Esophagus squamous epithelium (tissue), 5 donors: ENCODE measurements at places on chromosomes 1 and 21.

- no peak for DNase-seq
These were observed 95.0 kb downstream of the COL24A1 start for GRCh38 chr1:86061551-86061990.

DNA sequence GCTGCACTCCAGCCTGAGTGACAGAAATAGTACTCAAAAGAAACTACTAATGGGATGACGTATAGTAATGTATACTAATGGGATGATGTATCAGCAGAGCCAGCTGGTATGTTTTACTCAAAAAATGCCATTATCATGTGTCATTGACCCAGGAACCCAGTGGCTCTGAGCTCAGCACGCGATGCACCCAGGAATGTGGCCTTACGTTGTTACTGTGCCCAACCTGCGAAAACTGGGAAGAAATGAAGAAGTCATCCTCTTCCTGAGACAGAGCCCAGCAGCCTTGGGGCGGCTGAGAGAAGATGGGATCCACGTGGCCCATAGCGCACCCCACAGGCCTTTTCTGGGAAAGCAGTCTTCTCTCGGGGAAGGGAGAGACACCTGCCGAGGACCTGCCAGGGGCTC is 8.8 kb downstream of the UBE2J2 start:
- no peak for DNase-seq

DNA sequence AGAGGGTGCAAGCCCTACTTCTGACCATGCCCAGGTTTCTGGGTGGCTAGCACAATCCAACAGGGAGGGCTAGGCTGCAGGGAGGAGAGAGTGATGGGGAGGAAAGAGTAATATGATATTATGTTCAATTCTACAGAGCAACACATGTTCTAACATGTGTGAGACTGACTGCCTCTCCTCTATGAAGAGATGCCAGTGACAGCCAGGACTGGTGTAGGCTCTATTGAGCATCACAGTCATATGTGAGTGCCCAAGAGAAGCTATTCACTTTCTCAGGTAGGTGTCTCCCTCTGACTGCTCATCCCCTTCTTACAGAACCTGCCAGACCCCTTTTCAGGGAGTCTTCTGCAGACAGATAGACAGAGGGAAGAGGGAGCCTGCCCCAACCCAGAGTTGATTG is 446.1 kb downstream of the SIPA1L2 start:
- DNase-seq, result no peak

DNA sequence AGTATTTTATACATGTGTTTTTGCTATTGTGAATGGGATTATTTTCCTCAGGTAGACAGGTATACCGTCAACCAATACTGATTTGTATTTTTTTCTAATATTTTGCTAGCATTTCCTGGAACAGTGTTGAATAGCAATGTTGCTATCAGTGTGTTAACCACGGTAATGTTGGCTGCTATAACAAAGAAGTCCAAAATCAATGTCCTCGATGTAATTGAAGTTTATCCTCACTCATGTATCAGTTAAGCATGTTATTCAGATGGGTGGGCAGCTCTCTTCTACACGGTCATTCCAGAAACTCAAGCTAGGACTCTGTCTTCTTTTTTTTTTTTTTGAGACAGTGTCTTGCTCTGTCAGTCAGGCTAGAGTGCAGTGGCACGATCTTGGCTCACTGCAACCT is 24.3 kb downstream of the DOP1B start:
- DNase-seq, result no peak

GRCh38 chr1:217622042-217622441 is 8.8 kb downstream of the GPATCH2 start:
- DNase-seq, result no peak

DNA sequence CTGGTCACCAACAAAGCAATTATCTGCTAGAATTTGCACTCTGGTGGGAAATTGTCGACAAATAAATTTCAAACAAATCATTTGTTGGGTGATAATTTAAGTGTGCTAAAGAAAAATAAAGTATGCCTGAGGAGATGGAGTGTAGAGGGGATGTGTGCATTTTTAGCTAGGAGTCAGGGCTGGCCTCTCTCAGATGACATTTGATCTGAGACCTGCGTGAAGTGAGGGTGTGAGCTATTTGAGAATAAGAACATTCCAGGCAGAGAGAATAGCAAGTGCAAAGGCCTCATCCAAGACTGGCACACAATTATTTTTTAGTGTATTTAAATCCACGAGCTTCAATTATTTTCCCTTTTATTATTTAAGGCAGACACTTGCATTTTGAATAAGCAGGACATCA is 19.7 kb upstream of the S1PR1 start:
- no peak for DNase-seq

DNA sequence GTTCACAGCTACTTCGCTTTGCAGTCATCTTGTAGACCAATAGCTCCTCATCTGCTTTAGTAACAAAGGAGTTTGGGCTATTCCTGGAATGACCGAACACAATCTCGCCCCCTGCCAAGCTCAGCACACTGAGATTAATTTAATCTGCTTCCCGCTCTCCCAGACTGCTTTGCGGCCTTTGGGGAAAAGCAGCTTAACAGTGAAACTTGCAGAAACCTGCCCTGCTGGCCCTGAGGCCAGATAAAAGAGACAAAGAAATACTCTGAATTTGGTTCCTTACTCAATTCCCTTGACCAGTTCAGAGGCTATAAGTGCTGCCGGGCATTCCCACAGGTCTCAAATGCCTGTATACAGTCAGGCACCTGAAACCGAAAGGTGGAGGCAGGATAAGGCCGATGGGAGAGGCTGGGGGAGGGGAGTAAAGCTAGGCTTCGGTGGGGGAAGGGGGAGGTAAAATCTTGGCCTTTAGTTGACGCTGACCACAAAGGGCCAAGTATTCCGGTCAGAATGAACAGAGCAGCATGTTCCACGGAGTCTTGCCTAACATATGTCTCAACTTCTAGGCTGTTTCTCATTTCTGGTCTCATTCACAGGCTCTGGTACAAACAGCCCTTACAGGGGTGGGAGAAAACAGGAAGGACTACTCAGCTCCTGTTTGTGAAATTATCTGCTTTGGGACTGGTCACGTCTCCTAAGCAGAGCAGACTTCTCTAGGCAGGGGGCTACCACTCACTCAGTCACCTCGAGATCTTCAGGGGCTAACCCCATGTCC is 17.7 kb upstream of the A3GALT2 start:
- no peak for DNase-seq

GRCh38 chr1:33003657-33004056 is 33.0 kb downstream of the AK2 start:
- DNase-seq, result no peak

- no peak for DNase-seq
These were observed 39.9 kb upstream of the TARBP1 start for GRCh38 chr1:234518876-234519275.

GRCh38 chr1:29633771-29634170 is 397.4 kb downstream of the PTPRU start:
- DNase-seq, result no peak

GRCh38 chr1:97093741-97094140 is 372.2 kb downstream of the PTBP2 start:
- no peak for DNase-seq

GRCh38 chr1:7022058-7022457 is 236.8 kb downstream of the CAMTA1 start:
- no peak for DNase-seq

DNA sequence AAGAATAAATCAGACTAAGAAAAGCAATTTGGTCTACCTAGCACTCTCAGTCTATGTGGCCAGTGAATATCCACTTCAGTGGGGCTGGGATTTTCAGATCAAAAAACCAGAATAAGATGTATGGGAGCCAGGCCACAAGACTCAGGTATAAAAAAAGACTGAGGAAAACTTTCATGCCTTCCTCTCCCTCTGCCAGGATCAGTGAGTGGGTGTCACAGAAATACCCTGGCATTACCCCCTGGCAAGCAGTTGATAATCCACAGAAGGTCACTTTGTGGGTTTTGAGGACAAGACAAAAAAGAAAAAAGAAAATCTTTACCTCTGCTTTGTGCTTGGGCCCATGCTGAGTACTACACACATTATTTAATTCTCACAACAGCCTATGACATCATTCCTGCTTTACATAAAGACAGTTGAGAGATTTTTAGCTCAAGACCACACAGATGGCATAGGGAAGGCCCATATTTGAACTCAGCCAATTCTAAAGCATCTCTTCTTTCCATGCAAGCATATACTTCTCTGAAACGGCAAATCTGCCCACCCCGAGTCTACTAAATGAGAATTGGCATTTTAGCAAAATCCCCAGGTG is 57.6 kb downstream of the DESI2 start:
- no peak for DNase-seq

DNA sequence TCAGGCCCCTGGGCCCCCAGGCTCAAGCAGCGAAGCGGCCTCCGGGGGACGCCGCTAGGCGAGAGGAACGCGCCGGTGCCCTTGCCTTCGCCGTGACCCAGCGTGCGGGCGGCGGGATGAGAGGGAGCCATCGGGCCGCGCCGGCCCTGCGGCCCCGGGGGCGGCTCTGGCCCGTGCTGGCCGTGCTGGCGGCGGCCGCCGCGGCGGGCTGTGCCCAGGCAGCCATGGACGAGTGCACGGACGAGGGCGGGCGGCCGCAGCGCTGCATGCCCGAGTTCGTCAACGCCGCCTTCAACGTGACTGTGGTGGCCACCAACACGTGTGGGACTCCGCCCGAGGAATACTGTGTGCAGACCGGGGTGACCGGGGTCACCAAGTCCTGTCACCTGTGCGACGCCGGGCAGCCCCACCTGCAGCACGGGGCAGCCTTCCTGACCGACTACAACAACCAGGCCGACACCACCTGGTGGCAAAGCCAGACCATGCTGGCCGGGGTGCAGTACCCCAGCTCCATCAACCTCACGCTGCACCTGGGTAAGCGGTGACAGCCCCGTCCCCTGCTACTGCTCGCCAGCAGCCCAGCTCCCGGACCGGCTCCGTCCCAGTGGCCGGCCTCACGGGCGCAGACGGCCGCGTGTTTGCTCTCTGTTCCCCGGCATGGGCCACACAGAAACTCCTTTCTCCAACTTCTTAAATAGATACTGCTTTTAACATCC is 539 bp downstream of the LAMC1 start:
- no peak for DNase-seq

DNA sequence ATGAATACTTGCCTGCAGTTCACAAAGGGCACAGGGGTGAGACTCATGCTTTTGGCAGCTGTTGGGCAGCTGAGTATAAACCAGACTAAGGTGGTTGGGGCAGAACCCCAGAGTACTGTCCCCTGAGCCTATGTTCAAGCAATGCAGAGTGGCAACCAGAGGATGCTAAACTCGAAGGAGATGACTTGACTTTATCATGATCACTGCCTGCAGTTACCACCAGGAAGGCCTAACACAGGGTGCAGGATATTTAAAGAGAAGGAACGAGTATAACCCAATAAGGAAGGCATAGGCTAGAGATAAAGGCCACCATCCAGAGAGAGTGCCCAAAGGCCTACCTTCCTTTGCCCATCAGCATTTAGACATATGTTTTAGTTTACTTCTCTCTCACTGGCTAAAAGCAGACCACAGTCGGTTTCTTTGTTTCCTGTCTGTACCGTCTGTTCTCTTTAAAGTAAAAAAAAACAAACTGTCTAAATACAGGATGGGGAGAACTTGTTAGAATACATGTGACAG is 83.3 kb downstream of the MPZL1 start:
- DNase-seq, result no peak

GRCh38 chr1:85342207-85342606 is 65.8 kb upstream of the BCL10 start:
- DNase-seq, result no peak

- DNase-seq, result no peak
These were observed 4.9 kb downstream of the B3GALT2 start for GRCh38 chr1:193181536-193181935.

DNA sequence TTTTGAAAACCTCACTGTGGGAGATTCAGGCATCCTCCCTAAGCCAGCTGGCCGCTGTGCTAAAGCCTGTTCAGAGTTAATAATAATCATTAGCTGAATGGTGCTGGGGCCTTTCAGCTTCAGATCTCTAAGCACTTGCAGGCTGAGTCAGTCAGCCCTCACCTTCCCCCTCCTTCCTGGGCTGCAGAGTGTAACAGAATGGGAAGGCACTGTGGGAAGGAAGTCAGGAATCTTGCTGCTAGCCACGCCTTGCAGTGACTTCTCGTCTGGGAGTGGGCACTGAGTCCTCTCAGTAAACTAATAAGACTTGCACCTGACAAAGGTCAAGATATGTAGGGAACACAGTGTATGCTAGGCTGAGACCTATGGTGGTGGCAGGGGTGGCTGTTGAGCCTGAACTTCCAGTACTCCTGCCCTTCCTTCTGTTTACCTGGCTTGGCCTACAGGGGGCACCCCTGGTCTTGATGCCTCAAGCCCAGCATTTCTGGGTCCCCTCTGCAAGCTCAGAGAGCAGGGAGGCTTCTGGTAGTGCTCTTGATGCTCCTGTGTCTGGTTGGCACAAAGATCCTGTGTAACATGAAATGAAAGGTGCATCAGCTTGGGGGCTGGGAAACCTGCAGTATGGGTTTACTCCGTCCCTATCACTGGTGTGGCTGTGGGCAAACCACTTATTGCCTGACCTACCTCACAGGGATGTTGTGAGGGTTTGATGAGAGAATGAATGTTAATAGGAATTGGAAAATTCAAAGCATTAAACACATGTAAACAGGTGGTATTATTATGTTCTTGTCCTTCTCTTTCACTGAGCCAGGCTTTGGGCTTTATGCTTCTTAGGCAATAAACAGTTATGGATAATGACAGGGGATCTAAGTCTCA is 6.0 kb downstream of the CYB561D1 start:
- DNase-seq, result no peak

- no peak for DNase-seq
These were observed 27.2 kb downstream of the RNF187 start for GRCh38 chr1:228514421-228514820.

- no peak for DNase-seq
These were observed 32.3 kb downstream of the PTPRC start for GRCh38 chr1:198671136-198671535.

DNA sequence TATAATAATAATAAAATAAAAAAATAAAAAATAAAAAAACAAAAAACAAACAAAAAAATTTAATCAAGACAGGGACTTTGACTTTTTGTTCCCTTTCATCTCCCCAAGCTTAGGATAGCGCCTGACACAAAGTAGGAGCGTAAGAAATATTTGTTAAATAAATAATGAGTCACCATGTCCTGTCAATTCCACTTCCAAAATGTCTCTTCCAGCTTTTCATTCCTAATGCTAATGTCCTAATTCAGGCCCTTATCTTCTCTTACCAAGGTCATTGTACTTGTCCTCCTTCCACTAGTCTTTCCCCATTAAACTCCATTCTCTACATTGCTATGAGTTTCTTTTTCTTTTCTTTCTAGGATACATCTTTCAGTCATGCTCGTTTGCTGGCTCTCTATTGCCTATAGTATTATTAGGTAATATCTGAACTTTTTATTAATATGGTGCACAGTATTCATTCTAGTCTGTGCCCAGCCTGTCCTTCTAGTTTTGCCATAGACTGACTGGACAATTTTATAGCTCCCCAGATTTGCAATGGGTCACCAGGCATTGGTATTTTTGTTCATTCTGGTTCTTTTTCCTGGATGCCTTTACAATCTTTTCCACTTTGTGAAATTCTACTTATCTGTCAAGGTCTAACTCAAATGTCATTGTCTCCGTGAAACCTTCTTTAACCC is 11.4 kb downstream of the NEXN start:
- no peak for DNase-seq

DNA sequence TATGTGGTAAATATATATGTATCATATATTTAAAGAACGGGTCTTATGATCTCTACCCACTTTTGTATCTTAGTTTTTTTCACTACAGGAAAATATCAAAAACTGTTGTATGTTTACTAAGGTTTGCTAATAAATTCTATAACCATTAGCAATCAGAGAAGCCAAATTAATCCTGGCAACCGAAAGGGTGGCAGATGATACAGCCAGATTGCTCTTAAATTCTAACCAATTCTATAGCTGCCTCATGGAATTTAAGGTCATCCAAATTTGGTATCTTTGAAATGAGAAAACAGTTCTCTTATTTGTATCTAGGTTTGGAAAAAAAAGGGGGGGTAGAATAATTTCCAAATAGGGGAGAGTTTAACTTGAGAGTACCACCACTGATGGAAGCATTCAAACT is 591.2 kb downstream of the SMYD3 start:
- DNase-seq, result no peak
